Esophagus mucosa (tissue), 1 donor: ENCODE measurements at places on chromosomes 6 and 20. TPM values are rescaled to one million over a fixed set of nuclear protein-coding genes. Genes with fewer than 3 reads are reported as not detected.

The TBX18 gene
- 1.6 TPM for total RNA-seq

The DIDO1 gene
- total RNA-seq = 26.2 TPM

The TRIM10 gene
- not detected for total RNA-seq

The HBS1L gene
- 47.0 TPM for total RNA-seq

The RGS17 gene
- 1.6 TPM for total RNA-seq

The CLDN20 gene
- not detected for total RNA-seq

The PTCRA gene
- total RNA-seq = not detected

The TRIM15 gene
- not detected for total RNA-seq

The E2F1 gene
- total RNA-seq = 3.7 TPM

The AIF1 gene
- total RNA-seq = 3.3 TPM

The PRSS16 gene
- total RNA-seq = 7.7 TPM

The OR12D3 gene
- total RNA-seq = not detected

The PERP gene
- 675 TPM for total RNA-seq

The IRAK1BP1 gene
- total RNA-seq = 2.7 TPM

The DNAH8 gene
- 0.04 TPM for total RNA-seq

The LCA5 gene
- 0.80 TPM for total RNA-seq

The CDSN gene
- 0.08 TPM for total RNA-seq

The SIM1 gene
- total RNA-seq = not detected

The TRIM40 gene
- not detected for total RNA-seq

The RIPOR2 gene
- 2.1 TPM for total RNA-seq

The SLC22A7 gene
- not detected for total RNA-seq

The CD93 gene
- 7.9 TPM for total RNA-seq

The HLA-G gene
- total RNA-seq = 0.16 TPM

The NKAPL gene
- total RNA-seq = 0.12 TPM

The NSFL1C gene
- 88.7 TPM for total RNA-seq

The CDH26 gene
- 1.3 TPM for total RNA-seq

The JPH2 gene
- 1.0 TPM for total RNA-seq

The PCIF1 gene
- 19.0 TPM for total RNA-seq

The C20orf96 gene
- 2.0 TPM for total RNA-seq

The SYCP2 gene
- 0.60 TPM for total RNA-seq

The OOEP gene
- 0.36 TPM for total RNA-seq

The WFDC11 gene
- total RNA-seq = not detected

The MTRF1L gene
- total RNA-seq = 11.5 TPM

The VIP gene
- not detected for total RNA-seq

The SLC35F1 gene
- total RNA-seq = not detected

The HAO1 gene
- total RNA-seq = not detected

The BMP2 gene
- total RNA-seq = 3.5 TPM

The C20orf144 gene
- total RNA-seq = not detected

The HIVEP1 gene
- total RNA-seq = 23.7 TPM

The PLEKHG1 gene
- 34.2 TPM for total RNA-seq

The SALL4 gene
- total RNA-seq = 0.44 TPM
